ENCODE measurements at places on chromosomes 2 and 18.

DNA sequence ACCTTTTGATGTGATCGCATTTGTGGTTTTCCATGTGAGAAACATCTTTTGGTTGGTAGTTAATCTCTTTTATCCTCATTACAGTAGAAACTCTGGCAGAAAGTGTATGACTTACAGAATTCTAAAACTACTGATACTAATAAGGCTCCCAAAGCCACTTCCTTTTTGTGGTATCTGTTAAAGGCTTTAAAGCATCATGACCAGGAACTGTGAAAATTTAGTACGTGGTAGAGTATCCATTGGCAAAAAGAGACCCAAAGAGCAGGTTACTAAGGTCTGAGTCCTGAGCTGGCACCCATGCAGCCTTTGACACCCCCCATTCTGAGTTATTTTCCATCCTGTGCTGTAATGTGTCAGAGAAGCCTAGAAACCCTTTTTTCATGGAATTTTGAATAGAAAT, 94.5 kb downstream of the DPP4 start:
- DNase-seq = peak; percentile 39

DNA sequence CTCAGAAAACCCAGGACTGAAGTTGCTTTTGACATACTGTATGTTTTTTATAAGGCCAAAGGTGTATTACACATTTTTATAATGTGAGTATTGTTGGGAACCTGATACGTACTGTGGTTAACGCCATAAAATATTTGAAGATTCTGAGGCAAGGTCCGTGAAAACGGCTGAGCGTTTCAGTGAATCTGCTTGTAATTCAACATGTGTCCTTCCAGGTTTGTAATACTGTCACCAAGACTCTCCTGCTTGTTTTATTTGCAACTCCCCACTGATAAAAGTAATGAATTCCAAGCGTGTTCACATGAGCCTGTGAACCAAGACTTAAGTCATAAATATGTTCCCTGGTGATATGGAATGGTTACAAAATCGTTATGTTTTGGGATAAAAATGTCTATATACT, 23.9 kb upstream of the FRZB start:
- no peak for DNase-seq

DNA sequence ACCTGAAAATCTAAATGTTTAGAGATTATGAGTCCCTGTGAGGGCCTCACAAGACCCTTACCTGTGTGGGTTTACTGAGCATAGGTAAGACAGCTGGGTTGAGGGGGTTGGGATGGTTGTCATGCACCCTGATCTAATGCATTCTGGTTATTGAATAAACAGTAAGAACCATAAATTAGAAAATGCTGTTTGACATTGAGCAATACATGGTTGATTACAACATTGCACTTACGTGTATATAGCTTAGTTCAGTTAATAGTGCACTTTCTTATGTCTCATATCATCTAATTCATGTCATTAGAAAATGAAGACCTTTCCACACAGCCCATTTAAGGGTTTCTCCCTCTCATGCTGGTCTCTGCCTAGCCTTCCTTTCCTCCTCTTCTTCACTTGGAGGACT, 253.5 kb upstream of the ATP5MC3 start:
- DNase-seq = no peak

GRCh38 chr2:177282181-177282641, 17.7 kb upstream of the NFE2L2 start:
- DNase-seq = no peak

- DNase-seq = no peak
Measured at GRCh38 chr2:10765914-10766313, 44.5 kb downstream of the ATP6V1C2 start.

GRCh38 chr18:46332921-46333341, 228.7 kb downstream of the HAUS1 start:
- DNase-seq = no peak

DNA sequence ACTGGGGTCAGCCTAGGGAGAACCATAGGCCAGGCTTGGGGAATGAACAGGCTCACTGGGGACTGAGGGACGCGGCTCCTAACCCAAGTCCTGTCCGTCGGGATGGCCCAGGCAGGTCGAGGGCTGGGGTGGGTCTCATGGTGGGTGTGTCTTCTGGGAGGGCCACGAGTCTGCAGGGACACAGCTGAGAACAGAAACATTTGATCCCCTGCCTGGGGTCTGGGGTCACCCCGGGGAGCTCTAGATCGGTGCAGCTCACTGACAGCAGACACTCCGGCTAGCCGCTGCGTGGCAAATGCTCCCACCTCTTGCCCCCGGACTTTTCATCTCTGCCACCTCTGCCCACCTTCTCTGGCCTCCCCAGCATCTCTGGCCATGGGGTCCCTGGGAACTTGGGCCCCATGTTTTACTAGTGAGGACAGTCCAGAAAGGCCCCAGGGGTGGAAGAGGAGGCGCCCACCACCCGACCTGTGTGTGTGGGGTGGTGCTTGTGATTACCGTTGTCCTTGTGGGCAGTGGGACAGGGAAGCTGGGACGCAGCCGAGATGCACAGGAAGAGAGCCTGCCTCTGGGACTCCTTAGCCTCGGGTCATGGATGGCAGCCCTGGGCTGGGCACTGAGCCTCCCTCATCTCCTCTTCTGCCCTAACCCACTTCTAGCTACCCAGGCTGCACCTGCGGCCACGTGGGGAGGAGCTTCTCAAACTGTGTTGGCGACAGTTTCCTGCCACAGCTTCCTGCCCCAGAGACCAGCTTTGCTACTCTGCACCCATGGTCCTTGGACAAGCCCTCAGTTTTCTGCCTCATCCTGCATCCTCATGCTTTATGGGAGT, 4.9 kb downstream of the ZAP70 start:
- peak; percentile 68 for DNase-seq

DNA sequence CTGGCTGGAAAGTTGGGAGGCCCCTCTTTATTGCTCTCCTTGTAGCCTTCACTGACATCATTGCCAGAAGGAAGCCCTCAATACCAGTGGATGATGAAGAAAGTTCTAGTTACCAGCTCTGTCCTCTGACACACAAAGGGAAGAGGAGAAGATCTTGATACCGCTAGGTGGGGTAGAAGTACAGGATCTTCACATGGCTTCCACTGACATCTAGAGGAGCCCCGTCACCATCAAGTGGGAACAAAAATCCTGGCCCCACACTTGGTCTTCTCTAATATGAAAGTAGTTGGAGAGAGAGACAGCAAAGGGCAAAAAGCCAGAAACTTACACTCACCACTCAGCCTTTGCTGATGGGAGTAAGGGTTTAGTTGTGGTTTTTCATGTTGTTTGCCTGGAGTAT, 12.4 kb downstream of the XIRP2 start:
- no peak for DNase-seq

GRCh38 chr2:237016121-237016915, 69.4 kb upstream of the COPS8 start:
- DNase-seq = no peak

- no peak for DNase-seq
Measured at GRCh38 chr18:5649439-5649838, 105.6 kb upstream of the EPB41L3 start.

DNA sequence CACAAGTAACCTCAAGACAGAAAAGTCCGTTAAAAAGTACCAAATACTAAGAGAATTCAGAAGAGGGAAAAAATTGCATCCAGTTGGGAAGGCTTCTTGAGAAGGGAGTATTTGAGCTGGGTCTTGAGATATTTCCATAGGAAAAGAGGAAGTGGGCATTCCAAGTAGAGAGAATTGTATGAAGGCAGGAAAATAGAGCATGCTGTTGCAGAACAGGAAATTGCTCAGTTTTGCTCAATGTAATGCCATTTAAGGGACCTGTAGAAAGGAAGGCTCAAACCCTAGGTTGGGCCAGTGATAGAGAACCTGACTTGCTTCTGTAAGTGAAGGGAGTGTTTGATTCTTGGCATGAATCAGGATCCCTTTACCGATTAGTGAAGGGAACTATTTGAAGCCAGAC, 1.0 kb upstream of the ZC3H8 start:
- no peak for DNase-seq

- DNase-seq = no peak
Measured at GRCh38 chr2:36697424-36698066, 1.0 kb downstream of the VIT start.

DNA sequence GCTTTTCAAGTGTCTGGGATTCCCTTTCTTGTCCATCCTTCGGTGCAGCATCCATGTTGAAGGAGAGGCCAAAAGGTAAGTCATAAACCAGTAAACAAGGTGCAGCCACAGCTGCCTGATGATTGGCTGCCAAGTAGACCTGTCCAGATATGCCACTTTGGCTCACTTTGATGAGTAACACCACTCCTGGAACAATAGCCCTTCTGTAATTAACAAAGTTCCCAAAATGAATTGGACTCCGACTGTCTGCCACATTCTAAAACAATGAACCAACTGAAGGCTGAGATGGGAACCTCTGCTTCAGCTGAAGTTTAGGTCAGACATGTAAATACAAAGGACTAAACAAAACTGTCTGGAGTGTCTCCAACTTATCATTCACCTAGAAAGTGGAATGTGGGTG, 82.2 kb upstream of the LGALSL start:
- DNase-seq = no peak

- DNase-seq = no peak
Measured at GRCh38 chr2:1053786-1054185, 103.1 kb downstream of the SNTG2 start.

DNA sequence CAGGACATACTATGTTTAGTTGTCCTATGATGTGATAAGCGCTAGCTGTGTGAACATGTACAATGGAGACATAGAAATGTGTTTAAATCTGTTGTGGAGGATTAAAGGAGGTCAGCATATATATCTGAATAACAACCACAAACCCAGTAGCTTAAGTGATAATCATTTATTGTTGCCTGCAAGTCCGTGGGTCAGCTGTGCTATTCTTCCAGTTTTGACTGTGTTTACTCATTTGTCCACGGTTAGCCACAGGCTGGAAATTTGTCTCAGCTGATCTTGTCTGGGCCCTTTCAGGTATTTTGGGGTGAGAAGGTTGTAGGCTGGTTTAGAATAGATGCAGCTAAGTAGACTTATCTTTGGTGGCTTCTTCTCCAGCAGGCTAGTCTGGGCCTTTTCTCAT, 110.4 kb downstream of the PARD3B start:
- DNase-seq = no peak

DNA sequence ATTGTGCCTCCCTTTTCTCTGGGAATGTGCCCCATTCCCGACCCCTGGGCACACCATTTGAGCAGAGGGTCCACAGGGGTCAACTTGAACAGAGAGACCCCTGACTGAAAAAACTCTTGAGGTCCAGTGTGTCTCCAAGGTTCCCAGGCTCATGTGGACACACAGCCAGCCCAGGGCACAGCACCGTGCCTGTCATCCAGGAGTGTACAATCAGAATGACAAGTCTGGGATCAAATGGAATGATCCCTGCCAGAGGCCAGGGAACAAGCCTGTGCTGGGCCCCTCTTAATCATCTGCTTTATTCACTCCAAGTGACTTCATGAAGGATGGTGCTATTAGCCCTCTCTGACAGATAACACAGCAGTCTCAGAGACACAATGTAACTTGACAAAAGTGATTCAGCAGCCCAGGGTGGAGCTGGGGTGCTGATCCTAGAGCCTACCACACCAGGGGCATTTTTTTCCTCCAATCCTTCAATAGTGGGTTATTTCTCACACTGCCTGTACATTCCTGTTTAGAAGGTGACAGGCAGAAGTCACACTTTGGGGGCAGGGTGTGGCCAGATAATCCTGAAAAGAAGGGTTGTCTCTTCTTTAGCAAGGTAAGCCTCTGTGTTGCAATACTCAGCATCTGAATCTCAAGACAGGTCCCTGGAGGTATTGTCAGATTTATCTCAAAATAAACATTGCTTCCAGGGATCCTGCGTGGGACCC, 84.0 kb upstream of the TMEM200C start:
- no peak for DNase-seq

GRCh38 chr2:197435598-197436420, 981 bp upstream of the SF3B1 start:
- DNase-seq = peak; percentile 38

- no peak for DNase-seq
Measured at GRCh38 chr2:75204833-75205232, 5.5 kb upstream of the TACR1 start.

DNA sequence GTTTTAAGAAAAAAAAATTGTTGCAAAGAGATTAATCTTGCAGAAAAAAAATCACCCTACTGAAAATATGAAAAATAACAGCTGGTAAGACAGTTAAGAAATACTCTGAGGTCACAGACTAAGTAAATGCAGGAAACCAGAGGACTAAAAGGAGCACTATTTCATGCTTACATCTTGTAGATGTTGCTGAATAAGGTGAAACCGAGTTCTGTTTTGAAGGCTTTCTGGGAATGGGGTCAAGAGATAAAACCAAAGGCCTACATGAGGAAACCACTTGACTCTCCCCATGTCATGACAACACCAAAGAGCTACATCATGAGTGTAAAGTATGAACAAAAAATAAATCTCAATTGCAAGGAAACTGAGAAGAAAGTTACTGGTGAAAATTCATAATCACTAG, 197.6 kb downstream of the LRP1B start:
- no peak for DNase-seq

DNA sequence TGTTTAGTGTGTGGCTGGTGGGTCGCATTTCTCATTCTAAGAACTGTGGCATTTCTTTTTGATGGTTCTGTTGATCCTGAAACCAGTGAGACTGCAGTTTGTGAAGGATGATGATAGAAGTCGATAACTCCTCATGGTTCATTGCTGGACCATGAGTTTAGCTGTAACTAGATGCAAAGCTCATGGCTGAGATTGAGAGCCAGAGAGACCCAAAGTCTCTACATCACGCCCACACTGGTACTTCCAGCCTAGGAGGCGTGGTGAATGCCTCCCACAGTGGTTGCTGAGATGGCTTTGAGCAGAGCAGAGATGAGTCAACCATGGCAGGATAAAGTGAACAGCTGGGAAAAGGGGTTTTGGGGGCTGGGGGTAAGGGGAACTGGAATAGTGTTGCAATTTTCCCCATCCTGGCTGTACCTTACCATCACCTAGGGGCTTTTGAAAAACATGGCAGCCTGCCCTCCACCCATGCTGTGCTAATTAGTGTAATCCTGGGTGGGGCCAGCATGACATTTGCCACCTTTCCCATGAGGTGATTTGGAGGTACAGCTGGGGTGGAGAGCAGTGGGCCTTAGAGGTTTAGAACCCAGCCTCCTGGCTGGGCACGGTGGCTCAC, 24.1 kb downstream of the INPP4A start:
- DNase-seq = no peak

- DNase-seq = no peak
Measured at GRCh38 chr2:214995926-214996670, 142.3 kb downstream of the ABCA12 start.

- DNase-seq = no peak
Measured at GRCh38 chr18:70982292-70982691, 693.4 kb downstream of the SOCS6 start.

DNA sequence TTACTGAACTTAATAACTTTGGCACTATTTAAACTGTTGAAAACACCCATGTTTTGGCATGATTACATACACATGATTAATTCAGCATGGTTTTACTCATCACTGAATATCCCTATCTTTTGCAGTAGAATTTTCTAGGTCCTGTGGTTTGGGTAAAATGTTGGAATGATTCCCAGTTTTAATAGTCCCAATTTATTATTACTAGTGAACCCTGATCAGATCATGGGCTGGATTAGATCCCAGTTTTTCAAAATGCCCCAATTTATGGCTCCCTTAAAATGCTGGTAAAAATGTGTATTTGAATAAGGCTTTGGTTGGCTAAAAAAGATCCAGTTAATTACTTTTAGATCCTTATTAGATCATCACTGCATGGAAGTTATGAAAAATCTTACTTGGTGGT, 273.6 kb upstream of the NRP2 start:
- no peak for DNase-seq

GRCh38 chr2:230723363-230723762, 10.7 kb downstream of the CAB39 start:
- peak; percentile 76 for DNase-seq

- DNase-seq = no peak
Measured at GRCh38 chr18:13232086-13232917, 13.7 kb downstream of the LDLRAD4 start.
